ENCODE measurements at places on chromosomes 7 and 10.

DNA sequence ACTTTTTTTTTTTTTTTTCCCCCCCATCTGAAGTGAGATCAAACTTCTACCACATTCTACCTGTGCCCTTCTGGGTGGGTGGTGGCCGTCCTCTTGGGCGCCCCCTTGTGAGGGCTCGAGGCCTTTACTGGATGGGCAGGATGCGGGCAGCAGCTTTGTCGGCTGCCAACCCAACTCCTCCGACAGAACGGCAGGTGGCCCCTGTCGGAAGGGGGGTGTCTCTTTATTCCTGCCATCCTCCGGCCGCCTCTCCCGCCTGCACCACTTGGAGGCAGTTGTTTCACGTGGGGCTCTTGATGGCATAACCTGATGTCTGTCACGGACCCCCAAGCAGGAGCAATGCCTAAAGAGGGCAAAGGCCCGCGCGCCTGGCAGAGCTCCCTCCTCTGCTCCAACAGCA is 31.0 kb downstream of the AMZ1 start:
- no peak for DNase-seq

GRCh38 chr10:31678575-31679516 is 249.8 kb downstream of the ARHGAP12 start:
- no peak for DNase-seq

DNA sequence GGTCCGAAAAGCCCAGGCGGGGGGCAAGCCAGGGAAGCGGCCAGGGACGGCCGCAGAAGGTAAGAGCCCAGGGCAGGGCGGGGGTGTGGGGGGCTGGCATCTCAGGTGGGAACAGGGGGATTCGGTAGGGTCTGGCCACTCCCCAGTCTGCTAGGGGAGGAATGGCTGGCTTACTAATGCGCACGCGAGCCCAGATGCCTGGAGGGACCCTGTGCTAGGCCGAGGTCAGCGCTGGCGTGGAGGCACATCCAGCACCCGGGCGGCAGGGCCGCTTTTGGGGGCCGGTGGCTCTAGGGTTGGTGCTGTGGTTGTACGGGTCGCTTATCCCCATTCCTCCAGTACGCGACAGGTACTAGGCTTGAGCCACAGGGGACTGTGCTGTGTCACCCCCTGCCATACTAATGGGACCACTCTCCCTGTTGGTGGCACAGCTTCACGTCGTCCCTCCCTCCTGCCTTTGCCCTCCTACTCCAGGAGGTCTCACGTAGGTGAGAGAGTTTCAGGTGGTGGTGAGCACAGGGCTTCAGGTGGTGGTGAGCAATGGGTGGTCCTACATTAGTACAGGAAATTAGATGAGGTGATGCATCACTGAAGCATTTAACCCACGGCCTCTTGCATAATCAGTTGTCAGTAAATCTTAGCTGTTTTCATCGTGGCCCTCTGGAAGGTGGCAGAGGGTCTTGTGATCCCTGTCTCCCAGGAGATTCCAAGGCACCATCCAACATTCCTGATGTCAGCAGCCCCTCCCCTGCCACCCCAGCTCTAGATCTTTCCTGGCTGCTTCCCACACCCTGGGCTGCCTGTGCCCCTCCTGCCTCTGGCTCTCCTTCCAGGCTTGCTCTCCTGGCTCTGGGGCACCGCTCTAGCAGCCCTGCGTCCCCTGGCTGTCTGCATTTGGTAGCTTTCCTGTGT is 971 bp downstream of the AEBP1 start:
- no peak for DNase-seq

GRCh38 chr7:105782391-105783042 is 93.9 kb downstream of the ATXN7L1 start:
- DNase-seq: no peak

DNA sequence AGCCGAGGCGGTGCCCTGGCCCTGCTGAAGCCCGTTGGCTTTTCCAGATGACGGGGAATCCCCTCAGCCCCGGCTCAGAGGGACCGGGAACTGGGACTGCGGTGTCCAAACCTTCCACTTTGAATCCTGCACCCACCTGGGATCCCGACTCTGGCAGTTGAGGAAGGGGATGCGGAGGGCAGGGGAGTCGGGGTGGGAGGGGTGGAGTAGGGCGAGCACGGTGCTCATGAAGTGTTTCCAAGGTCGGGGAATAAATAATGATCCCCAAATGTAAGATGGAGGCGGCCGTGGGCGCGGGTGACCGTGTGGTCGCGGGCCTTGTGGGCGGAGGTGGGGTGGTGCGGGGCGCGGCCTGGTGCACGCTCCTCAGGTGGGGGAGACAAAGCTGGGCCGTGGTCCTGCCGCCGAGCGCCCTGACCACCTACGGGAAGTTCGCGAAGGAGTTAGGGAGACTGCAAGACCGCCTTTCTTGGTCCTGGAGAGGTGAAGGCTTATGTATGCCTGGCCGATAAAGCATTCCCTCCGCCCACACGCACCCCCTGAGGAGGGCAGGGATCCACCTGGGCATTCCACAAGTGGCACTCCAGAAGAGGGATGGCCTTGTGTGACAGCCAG is 1.4 kb downstream of the MTURN start:
- peak; percentile 68 for DNase-seq

GRCh38 chr7:94333810-94334209 is 60.9 kb upstream of the COL1A2 start:
- DNase-seq: no peak

DNA sequence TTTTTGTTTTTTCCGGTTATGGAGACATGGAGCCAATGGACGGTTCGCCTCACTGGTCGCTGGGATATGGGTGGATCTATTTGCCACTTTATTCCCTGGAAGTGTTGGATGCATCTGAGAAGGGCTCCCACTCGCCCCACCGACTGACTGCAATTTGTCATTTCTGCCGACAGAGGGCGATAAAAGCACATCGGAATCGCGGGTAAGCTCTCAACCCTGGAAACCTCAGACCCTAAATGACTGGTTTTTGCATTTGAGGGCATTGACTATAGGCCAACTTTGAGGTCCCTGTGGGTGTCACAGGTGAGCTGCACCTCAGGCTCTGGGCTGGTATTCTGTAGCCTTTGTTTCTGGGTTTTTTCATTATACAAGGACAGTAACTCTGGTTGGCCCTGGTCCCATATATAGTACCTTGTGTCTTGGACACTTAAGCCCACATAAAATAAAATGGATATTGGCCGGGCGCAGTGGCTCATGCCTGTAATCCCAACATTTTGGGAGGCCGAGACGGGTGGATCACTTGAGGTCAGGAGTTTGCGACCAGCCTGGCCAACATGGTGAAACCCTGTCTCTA is 11.9 kb upstream of the OPALIN start:
- peak; percentile 59 for DNase-seq

GRCh38 chr10:7605565-7606295 is 61.0 kb downstream of the ITIH5 start:
- no peak for DNase-seq

DNA sequence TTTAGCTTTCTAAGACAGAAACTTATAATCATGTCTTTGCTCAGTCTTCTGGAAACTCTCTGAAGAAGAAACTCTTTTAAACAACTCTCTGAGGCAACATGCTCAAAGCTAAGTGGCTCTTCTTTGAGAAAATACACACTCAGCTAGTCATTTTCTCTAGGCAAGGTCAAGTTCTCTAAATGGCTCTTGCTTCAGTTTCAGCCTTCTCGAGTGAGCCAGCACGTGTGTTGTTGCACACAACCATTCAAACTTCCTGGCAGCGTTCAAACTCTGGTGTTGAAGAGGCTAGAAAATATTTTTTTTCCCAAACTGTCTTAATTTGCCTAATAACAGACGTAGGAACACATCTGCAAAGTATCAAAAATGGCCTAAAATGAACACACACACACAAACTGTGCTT is 129.1 kb downstream of the THSD7A start:
- no peak for DNase-seq

DNA sequence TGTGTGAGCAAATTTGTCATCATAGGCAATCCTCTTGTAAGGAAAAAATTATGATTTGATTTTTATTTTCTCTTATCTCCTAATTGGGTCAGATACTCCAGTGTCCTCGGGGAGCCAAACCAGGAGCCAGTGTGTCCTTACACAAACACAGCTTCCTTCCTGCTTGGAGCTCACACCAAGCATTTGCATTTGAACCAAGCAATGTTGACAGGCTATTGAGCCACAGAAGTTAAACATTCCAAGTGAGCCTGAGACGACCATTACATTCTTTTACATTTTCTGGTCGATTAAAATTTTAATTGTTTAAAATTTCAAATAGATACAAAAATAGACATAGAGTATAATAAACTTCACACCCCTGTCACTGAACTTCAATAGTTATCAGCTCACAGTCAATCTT is 194.8 kb downstream of the CFTR start:
- no peak for DNase-seq

DNA sequence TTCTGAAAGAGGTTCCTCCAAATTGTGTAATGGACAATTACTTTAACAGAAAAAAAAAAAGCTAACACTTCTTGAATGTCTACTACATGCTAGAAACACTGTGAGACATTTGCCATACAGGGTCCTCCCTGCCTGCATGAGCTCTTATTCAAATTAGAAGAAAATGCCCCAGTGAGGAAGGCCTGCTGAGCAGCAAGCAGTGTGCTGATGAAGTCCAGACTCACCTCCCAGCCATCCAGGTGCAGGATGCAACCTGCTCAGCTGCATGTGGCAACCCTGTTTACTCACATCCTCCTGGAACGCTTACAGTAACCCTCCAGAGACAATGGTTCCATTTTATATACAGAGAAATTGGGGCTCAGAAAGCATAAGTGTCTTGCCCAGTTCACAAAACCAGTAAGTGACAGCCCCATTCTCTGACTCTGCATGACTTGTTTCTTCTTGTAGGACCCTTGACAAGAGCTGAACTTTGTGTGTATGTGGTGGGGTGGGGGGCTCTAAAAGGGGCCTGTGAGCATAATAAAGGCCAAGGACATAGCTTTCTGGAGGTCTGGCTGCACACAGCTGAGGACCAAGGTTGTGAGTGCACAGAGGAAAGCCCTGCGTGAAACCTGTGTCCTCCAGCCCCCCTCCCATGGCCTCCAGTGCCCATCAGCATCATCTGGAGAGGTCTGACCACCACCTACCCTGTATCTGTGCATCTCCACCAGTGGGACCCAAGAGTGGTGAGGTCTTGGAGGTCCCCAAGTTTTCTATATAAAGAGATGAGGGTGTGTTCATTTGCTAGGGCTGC is 387.8 kb downstream of the GRID1 start:
- no peak for DNase-seq

DNA sequence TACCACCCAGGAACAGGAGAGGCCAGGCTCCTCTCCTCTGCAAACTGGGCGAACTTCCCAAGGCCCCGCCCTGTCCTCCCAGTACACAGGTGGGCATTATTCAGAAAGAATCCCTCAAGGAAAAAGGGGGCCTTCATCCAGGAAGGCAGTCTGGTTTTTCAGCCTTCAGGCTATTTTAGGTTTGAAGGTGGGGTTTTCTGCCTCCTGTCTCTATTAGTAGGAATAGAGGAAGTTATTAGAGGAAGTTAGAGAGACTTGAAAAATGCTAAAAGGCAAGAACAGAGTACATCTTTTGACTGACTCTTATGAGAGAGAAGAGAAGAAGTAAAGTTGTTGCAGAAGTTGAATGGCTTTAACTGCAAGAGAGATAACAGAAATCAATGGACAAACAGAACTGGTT is 250.9 kb upstream of the SORCS1 start:
- DNase-seq: no peak

DNA sequence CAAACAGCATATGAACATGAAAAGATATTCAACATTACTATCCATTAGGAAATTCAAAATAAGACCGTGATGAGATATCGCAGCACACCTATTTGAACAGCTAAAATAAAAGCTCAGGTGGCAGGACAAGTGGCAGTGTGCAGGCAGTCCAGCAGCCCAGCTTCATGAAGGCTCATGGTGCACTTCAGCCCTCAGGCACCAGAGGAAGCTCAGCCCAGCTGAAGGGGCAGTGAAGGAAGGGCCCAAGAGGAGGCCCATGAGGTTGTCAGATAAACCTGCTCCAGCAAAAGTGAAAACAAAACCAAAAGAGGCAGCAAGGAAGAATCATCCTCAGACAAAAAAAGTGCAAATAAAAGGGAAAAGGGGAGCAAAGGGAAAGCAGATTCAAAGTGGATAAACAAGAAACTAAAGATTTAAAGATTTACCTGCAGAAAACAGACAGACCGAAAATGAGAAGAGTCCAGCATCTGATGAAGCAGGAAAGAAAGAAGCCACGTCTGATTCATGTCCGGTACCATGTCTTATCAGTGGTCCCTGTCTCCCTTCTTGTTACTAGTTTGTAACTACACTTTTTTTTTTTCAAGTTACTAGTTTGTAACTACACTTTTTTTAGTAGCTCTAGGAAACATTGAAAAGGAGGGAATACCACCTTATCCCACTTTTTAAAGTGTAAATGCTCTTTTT is 15.0 kb upstream of the FAM24B start:
- no peak for DNase-seq

- no peak for DNase-seq
Measured at GRCh38 chr7:107345898-107346297, 124.0 kb upstream of the GPR22 start.

DNA sequence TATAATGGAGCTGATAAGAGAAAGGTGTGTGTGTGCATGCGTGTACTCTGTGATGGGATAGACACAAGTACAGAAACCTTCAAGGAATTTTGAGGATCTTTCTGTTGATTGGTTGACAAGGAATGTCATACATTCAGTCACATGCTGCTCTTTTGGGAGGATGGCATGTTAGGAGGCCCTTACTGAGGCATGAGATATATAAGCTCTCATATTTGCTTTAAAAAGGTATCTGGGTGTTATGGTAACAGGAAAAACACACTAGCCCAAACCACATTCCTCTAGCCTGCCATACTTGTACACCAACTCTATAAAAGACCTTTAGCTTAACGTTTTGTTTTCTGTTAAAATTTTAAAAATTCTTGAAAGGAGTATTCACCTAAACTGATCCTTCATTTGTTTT is 72.5 kb upstream of the EGFR start:
- no peak for DNase-seq

- no peak for DNase-seq
Measured at GRCh38 chr10:35824704-35825103, 182.6 kb upstream of the FZD8 start.

- no peak for DNase-seq
Measured at GRCh38 chr7:27863880-27864279, 123.9 kb downstream of the TAX1BP1 start.

- DNase-seq: no peak
Measured at GRCh38 chr10:69839696-69840345, 38.1 kb downstream of the COL13A1 start.

- no peak for DNase-seq
Measured at GRCh38 chr10:87657371-87657770, 2.3 kb upstream of the PAPSS2 start.

- no peak for DNase-seq
Measured at GRCh38 chr7:92025260-92025659, 84.6 kb downstream of the AKAP9 start.

- peak; percentile 29 for DNase-seq
Measured at GRCh38 chr10:132942101-132943057, at the start of gene CFAP46. CFAP46 (minus strand) TSS chr10:132942570; CDS start chr10:132942484, 86 bp downstream.

DNA sequence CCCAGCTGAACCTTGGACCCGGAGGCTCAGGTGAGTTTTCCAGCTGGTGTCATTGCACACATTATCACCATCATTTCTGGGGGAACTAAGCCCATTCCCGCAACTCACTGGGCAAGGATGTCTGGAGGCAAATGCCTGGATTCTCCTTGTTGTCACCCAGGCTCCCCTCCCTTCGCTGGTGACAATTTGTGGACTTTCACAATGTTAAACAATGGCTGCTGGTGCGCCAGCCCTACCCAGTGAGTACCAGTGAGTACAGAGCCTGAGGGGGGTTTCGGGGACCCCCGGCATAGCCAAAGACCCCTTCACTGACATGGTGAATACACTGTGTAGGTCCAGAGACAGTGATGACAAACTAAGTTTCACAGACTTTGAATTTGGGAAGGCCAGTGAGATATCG is 189.2 kb downstream of the ADARB2 start:
- DNase-seq: no peak

- no peak for DNase-seq
Measured at GRCh38 chr7:143015084-143015483, 11.8 kb downstream of the OR9A2 start.

GRCh38 chr10:52198540-52198939 is 115.5 kb upstream of the DKK1 start:
- DNase-seq: no peak
